LHCN-M2 (cell line): ENCODE measurements at places on chromosomes 16 and 17. TPM values are rescaled to one million over a fixed set of nuclear protein-coding genes. Genes with fewer than 3 reads are reported as not detected.

GRCh38 chr16:90008708-90009145 lies 10.5 kb downstream of the DBNDD1 start:
- DNase-seq, result no peak

DNA sequence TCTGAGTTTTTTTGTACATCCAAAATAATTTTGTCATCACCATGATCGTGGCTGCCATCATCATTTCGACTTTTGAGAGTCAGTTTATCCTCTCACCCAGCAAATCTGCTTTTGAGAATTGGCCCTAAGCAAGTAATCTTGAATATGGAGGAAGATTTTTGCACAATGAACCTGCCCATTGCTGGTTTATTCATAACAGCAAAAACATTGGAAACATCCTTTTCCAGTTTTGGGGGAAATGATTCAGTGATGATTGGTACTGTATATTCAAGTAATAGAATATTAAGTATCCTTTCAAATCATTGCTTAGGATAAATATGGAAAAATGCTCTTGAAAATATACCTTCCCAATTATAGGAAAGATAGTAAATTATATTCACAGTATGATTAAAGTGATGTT lies 53.1 kb downstream of the PRKCA start:
- DNase-seq, result no peak

- DNase-seq, result no peak
Measured at GRCh38 chr17:39706921-39707337, 7.1 kb downstream of the ERBB2 start.

DNA sequence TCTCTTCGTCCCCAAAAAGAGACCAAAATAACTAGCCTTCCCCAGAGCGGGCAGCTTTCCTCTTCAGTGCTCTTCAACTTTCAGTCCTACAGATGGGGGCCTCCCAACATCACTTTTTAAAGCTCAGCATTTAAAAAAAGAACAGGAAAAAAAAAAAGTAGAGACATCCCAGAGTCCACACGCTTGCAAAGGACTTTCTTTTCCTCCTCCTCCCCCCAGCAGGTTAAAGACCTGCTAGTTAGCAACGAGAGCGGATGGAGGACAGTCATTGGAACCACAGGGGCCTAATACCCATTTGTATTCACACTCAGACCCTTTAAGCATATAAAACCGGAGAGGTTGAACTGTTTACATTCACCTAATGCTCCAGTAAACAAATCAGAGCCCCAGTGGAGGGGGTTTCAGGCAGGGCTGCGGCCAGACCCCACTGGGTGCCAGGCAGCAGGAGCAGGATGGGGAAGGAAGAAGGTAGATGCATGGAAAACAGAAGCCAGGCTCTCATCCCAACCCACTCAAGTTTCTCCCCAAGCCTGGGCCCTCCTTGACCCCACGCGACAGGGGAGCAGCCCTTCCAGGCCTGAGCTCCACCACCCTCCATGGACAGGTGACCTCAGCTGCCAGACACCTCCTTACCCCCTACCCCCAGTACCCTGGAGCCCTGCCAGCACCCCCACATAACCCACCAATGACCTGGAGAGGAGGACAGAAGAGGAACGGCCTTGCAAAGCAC lies 15.2 kb downstream of the ZFHX3 start:
- DNase-seq, result no peak

DNA sequence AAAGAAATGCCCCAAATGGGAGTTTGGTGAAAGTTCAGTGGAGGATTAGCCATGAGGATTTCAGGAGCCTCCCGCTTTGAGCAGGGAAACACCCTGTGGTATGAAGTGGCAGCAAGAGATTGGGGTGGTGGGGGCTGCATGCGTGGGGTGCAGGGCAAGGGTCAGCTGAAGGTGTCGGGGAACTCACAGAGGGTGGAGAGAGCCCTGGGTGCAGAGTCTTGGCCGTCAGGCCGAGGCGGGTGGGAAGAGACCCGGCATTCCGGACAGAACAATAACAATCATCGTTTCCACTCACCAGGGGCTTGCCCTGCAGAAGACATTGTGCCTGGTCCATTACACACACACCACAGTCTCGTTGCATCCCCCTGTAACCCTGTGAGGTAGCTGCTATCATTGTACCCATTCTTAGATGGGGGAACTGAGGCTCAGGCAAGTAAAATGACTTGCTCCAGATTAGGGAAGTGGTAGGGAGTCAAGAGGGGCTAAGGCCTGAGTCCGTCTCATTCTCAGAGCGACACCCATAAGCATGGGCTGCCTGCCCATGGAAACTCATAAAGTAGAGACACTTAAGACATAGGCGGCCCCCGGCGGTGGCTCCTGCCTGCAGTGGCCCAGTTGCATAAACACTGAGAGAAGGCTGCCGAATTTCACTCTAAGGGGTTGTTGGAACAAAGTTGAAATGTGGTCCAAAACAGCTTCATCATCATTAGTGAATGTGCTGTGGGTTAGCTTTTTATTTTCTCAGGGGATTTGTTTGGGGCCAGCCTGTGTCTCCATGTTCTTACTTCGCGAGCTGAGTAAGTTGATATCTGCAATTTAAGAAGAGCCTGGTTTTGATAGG lies 93.3 kb downstream of the CMIP start:
- peak; percentile 54 for DNase-seq

- DNase-seq, result no peak
Measured at GRCh38 chr16:77823067-77823466, 34.7 kb downstream of the VAT1L start.

DNA sequence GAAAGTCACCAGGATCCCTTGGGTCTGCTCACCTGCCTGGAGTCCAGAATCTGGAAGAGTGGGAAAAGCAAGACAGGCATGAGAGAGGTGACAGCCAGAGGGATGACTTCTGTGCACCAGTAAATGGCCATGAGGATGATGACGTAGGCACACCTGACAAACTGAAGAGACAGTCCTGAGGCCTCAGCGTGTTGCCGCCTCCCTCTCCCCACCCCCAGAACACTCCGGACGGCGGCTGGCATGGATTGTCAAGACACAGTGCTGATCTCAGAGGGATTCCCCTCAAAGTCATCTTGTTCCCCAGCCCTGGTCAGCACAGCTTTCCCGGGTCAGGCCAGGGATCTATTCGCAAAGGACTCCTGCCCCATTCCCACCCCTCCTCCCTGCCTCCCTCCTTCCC lies 6.2 kb downstream of the SLC13A5 start:
- no peak for DNase-seq

- peak; percentile 77 for DNase-seq
Measured at GRCh38 chr16:27374804-27375425, 27.1 kb upstream of the IL21R start.

GRCh38 chr16:10114409-10114808 lies 67.8 kb downstream of the GRIN2A start:
- DNase-seq, result no peak

The OR1F1 gene
- total RNA-seq, result not detected in 2 replicates
